ENCODE measurements at places on chromosomes 6 and 20.

GRCh38 chr20:49696594-49696993 lies 17.1 kb downstream of the B4GALT5 start:
- DNase-seq, result no peak

- peak; percentile 81 for DNase-seq
Observed at GRCh38 chr6:33620856-33621710, at the start of gene ITPR3. ITPR3 (plus strand) TSS chr6:33621322; CDS start chr6:33621603, 281 bp downstream.

DNA sequence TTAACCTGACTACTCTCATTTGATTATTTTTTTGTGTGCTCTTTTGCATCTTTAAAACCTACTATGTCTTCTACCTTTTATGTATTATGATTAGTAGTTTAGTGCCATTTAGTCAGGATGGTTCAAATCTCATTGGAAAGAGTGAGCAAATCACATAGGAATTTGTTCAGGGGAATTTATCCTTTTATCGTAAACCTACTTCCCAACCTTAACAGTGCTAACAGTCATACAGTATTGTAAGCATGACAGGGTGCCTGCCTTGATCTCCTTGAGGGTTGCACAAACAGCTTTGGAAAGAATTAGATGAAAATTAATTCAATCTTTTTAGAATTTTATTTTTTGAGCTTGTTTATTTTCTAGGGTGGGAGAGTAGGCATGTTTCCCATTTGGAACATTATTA lies 18.3 kb downstream of the RNF8 start:
- no peak for DNase-seq

DNA sequence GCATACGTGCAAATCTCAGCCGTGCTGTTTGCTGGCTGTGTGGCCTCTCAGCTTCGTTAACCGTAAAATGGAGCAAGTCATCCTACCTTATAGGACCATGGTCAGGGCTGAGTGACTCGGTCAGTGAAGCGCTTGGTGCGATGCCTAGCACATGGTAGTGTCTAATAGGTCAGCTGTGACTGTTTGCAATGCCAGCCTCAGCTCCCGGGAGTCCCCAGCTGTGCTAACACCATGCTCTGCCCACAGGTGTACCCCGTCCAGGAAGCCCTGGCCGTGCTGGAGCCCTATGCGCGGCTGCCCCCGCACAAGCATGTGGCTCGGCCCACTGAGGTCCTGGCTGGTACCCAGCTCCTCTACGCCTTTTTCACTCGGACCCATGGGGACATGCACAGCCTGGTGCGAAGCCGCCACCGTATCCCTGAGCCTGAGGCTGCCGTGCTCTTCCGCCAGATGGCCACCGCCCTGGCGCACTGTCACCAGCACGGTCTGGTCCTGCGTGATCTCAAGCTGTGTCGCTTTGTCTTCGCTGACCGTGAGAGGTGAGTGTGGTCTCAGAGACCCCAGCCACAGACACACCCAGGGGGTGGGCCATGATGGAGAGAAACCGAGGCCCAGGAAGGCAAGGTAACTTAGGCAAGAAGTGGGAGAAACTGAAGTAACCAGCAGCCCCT lies 10.6 kb downstream of the TRIB3 start:
- no peak for DNase-seq

- peak; percentile 65 for DNase-seq
Observed at GRCh38 chr20:57478176-57478575, 46.8 kb downstream of the CTCFL start.

DNA sequence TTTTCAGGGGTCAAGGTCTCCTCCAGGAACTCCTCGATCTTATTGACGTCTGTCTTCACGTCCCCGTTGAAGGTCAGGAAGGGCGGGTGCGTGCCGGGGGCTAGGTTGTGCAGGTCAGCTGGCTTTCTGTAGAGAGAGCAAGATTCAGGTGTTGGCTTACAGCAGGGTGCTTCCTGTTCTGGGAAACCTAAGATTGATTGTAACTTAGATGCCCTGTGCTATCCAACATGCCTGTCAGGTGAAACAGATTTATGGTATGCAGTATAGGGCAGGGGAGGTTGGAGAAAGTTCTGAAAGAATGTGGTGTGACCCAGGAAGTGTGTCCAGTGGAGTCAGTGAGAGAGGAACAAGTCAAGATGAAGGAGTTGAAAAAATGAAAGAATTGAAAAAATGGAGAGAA lies 66.4 kb downstream of the CLIC5 start:
- DNase-seq, result no peak

DNA sequence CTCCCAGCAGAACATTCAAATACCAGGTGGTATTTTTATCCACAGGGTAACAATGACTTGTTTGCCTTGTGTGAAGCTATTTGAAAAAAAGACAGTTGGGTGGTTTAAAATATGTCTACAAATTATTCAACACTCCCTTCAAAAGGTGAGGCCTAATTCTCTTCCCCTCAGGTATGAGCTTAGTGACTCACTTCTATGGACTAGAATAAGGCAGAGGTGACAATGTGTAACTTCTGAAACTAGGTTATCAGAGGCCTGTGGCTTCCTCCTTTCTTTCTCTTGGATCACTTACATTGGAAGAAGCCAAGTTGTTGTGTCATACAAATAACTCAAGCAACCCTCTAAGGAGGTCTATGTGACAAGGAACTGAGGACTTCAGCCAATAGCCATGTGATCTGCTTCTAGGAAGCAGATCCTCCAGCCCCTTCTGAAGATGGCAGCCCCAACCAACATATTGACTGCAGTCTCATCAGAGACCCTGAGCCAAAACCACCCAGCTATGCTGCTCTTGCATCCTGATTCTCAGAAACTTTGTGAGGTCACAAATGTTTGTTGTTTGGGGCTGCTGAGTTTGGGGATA lies 102.6 kb downstream of the SNAP25 start:
- no peak for DNase-seq

DNA sequence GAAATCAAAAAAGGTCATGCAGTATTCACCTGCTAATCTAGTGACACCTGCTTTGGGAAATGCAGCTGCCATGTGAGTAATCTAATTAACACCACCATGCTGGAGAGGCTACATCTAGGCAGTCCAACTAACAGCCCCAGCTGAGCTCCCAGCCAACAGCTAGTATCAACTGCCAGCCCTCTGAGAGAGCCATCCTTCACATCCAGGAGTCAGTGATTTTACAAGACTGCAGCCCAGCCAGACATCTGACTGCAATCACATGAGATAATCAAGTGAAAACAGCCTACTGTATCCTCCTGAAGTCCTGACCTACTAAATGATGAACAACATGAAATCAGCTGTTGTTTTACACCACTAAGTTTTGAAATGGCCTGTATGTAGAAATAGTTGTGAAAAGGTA lies 298.4 kb downstream of the TRDN start:
- DNase-seq, result no peak

DNA sequence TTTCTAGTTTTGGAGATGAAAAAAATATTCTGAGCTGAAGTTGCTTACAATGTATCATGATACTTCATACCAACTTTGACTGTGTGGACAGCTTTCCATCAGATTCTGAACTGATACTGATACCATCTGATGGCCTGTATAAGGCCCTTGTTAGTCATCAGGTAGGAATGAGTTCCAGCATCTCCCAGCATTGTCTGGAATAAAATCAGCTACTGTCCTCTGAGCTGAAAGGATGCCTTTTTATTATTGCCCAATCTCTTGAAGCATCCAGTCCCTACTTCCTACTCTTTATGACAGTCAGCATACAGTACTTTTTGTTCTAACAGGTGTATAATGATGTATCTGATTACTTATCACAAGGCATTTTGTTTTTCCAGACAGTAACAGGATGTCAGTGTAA lies 70.6 kb upstream of the EYA4 start:
- no peak for DNase-seq

DNA sequence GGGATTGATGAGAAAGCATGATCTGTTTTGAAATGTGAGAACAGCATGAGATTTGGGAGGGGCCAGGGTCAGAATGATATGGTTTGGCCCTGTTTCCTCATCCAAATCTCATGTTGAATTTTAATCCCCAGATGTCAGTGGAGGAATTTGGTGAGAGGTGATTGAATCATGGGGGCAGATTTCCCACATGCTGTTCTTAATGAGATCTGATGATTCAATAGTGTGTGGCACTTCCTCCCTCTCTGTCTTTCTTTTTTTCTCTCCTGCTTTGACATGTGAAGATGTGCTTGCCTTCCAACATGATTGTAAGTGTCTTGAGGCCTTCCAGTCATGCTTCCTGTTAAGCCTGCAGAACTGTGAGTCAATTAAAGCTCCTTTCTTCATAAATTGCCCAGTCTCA lies 1060.3 kb upstream of the CITED2 start:
- no peak for DNase-seq

DNA sequence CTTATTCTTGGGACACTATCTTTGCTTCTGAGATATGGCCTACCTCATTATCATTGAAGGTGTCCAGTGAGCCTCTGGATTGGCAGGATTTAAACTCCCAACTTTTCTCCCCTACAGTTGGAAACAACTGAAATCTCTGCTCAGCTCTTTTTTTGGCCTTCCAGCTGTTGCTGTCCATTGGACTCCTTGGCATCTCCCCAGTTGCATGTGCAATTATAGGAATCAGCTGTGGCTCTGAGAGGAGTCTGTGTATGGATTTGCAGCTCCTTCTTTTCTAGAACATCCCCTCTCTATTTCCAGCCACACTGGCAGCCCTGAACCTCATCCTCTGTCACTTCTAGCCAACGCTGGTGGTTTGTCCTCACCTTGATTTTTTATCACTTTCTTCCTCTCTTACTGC lies 21.2 kb downstream of the RAB22A start:
- DNase-seq, result no peak
